Adipose tissue (tissue), 3 donors: ENCODE measurements at places on chromosomes 4 and X. TPM values are rescaled to one million over a fixed set of nuclear protein-coding genes. Genes with fewer than 3 reads are reported as not detected.

The GPC4 gene
- polyA plus RNA-seq: 5.8 TPM

The GAB1 gene
- polyA plus RNA-seq: 3.9 TPM

The UGT2A1 gene
- polyA plus RNA-seq: not detected

The APELA gene
- polyA plus RNA-seq: not detected

The GNL3L gene
- polyA plus RNA-seq: 7.1 TPM

The NEXMIF gene
- 0.41 TPM for polyA plus RNA-seq

The APLN gene
- polyA plus RNA-seq: 2.8 TPM

The NSG1 gene
- 0.62 TPM for polyA plus RNA-seq

The SLC10A3 gene
- 26.7 TPM for polyA plus RNA-seq

The NDP gene
- 0.03 TPM for polyA plus RNA-seq

The ZFP92 gene
- polyA plus RNA-seq: 1.0 TPM

The CTAG2 gene
- polyA plus RNA-seq: not detected

The FAM53A gene
- 1.5 TPM for polyA plus RNA-seq

The PNMA6A gene
- polyA plus RNA-seq: 0.68 TPM

The SULT1B1 gene
- 0.26 TPM for polyA plus RNA-seq

The PFKFB1 gene
- 7.3 TPM for polyA plus RNA-seq

The ZNF330 gene
- 36.3 TPM for polyA plus RNA-seq

The ARR3 gene
- not detected for polyA plus RNA-seq

The ACSL4 gene
- 83.0 TPM for polyA plus RNA-seq
